ENCODE measurements at places on chromosomes 4 and X.

DNA sequence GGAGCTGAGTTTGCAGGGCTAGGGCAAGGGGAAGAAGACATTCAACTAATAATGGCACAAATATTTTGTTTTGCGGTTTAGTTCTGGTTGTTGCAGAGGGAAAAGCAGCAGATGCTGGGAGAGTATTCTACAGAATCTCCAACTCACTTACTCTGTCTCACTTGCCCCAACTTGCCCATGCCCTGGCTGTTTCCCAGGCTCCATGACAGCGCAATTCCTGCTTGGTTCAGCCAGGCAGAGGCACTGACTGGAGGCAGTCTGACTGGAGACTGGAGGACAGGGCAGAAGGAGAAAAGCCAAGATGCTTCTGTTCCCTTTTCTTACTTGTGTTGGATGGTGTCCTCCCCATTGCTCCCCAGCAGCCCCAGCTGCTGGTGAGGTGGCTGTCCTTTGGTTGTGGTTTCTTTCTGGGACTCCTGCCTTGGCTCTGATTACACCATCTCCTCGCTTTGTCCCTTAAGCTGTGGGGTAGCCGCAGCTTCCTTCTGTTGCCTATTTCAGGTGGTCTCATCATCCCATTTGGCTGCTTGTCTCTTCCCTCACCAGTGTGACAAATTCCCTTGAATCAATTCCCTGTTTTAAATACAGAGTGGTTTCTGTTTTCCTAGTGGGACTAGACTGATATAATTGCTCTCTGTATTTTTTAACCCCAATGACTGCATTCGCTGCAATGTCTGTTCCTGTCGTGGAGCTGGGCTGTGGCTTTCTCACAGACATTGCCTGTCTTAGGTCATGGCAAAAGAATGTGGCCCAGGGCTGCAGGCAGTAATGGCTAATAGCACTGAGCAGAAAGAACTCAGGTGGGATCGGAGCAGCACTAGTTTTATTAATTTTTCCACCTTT is 24.2 kb upstream of the RASL11B start:
- no peak for DNase-seq

DNA sequence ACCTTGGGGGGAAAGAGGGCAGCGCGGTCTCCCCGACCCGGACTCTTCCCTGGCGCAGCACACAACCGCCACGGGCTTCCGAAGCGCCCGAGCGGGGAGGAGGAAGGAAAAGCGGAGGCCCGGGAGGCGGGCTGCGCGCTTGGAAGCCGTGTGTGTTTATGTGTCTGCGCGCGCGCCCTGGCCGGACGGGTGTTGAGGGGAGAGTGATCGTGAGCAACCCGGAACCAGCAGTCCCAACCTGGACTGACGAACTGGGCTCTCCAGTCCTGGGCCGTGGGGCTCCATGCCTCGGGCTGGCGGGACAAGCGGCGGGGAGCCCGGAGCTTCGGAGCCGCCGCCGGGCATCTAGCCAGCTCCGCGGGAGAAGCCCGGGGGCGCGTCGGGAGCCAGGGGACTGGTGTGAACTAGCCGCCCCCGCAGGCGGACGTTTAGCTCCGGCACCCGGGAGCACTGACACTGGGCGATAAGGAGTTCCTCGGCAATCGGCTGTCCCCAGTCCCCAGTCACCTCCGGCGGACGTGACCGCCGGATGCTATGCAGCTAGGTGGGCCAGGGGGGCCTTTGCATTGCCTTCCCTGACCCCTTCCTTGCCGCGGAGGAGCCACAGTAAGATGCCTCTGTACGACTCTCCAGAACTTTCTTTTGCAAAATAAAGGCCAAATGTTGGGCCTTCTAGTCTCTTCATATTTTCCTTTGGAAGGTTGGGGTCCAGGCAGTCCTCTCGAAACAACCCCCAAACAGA is 74.8 kb upstream of the BCOR start:
- no peak for DNase-seq

- DNase-seq, result peak; percentile 49
Measured at GRCh38 chr4:118888666-118889311, at the start of gene SYNPO2. SYNPO2 (plus strand) TSS chr4:118888854; CDS start chr4:118889037, 183 bp downstream.

DNA sequence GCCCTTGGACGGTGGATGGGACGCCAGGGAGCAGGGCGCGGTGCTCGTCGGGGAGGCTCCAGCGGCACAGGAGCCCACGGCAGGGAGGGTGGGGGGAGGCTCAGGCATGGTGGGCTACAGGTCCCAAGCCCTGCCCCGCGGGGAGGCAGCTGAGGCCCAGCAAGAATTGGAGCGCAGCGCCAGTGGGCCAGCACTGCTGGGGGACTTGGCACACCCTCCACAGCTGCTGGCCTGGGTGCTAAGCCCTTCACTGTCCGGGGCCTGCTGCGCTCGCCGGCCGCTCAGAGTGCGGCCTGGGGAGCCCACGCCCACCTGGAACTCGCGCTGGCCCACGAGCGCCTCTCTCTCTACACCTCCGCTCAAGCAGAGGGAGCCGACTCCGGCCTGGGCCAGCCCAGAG is 8.6 kb downstream of the CD38 start:
- no peak for DNase-seq

- DNase-seq, result no peak
Measured at GRCh38 chrX:65707151-65707550, 39.7 kb downstream of the MSN start.

DNA sequence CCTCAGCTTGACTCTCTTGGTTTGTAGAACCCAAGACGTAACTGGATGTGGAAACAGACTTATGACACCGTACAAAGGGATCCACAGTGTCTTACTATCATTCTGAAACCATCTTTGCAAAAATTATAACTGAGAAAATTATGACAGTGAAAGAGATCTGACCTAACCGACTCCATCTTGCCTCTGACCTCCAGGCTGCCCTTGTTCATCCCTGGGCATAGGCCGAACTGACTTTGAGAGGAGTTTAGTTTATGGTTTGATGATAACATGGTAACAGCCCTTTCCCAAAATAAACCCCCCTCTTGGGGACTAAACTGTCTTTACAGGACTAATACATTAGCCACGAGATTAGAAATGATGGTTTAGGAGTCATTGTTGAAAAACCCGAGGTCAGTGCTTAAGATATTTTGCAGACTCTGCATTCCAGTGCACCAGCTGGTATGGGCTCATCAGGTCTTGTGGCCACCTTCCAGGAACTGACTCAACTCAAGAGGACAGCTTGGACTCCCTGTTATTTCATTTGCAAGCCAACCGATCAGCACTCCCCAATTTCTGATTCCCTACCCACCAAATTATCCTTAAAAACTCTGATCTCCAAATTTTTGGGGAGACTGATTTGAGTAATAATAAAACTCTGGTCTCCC is 49.6 kb downstream of the CASP3 start:
- DNase-seq, result no peak

DNA sequence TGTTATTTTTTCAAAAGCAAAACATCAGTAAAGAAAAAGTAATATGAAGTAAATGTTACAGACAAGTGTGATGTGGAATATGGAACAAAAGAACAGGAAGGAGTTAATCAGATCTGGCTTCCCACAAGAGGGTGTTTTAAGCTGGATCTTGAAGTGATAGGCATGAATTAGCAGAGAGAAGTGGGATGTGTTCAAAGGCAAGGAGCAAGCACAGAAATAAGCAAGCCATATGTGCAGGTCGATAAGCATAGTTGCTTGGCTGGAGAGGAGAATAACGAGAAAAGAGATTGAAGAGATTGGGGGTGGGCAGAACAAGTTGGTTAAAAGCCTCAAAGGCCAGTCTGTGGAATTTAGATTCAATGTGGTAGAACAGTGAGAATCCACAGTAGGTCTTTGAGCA is 60.9 kb upstream of the PRPS1 start:
- no peak for DNase-seq

DNA sequence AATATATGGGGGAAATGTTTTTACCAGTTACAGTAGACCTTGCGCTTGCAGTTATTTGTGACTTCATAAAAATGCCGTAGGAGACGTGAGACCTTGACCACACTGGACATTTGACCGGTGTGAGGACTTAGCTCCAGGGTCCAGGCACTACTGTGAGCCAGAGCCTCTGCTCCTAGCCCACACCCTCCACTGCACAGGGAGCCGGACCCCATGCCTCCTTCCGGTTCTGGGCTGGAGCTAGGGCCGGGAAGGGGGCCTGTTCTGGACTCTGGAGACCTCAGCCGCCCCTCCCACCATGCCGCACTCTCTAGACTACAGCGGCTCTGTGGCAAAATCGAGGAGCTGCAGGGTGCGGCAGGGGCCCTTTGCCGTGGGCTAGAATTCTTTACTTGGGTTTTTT is 5.3 kb downstream of the PCGF3 start:
- DNase-seq, result no peak

- DNase-seq, result peak; percentile 78
Measured at GRCh38 chrX:16712548-16713155, at the start of gene CTPS2. CTPS2 (minus strand) TSS chrX:16712669; CDS start chrX:16702902, 9,767 bp downstream.

- DNase-seq, result no peak
Measured at GRCh38 chr4:100525686-100526085, 7.9 kb upstream of the EMCN start.

- DNase-seq, result no peak
Measured at GRCh38 chr4:159137176-159137575, 34.3 kb downstream of the RAPGEF2 start.

GRCh38 chrX:298993-299392 is 17.8 kb downstream of the PLCXD1 start:
- no peak for DNase-seq

DNA sequence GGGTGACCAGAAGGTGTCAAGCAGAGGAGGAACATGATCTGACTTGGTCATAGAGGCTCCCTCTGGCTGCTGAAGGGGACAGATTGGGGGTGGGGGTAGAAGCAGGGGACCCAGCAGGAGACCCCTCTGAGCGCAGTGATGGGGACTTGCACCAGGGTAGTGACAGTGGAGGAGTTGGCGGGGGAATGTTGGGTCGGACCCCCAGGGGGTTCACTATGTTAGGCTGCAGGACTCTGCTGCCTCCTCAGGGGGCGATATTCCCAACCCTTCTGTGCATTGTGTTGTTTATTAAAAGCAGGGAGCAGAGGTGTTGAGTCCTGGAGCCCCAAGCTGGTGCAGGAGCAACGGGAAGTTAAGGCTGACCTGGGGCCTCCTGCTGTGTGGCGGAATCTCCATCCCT is 8.8 kb downstream of the WDR13 start:
- DNase-seq, result no peak

DNA sequence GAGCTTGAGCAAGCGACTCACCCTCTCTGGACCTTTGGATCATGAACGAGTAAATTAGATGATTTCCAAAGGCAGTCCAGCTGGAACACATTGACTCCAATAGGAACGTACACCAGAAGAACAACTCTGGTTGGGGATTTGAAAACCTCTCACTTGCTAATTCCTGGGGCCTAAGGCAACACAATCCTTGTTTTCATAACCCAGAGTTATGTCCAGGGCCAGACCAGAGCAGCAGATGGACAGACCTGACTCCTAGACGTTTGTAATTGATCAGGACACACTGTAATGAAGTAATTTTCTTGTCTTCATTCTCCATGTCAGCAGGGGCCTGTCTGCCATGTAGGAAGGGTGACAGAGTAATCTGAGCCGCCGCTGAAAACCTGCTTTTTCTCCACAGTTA is 283.9 kb downstream of the IDS start:
- DNase-seq, result no peak

- DNase-seq, result no peak
Measured at GRCh38 chr4:172692701-172693100, 475.9 kb upstream of the GALNT7 start.

GRCh38 chr4:41145571-41146078 is 68.7 kb downstream of the APBB2 start:
- no peak for DNase-seq

GRCh38 chr4:150572704-150573504 is 9.0 kb upstream of the MAB21L2 start:
- no peak for DNase-seq

GRCh38 chrX:46382595-46382994 is 162.6 kb downstream of the ZNF674 start:
- DNase-seq, result no peak

DNA sequence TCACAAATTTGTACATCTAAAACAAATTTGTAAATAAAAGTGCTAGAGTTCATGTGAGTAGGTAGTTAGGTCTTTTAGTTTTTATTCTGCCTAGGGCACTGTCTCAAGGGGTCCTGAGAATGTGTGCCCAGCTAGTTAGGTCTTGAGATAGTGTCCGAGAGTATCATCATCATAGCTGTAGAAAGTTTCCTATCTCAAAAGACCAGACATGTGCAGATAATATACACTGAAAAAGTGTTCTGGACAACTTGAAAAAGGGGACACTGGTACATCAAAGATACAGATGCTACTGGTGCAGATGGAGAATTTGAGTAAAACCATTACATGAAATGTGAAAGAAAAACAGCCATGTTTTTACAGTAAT is 1.8 kb upstream of the ZCCHC4 start:
- DNase-seq, result no peak

DNA sequence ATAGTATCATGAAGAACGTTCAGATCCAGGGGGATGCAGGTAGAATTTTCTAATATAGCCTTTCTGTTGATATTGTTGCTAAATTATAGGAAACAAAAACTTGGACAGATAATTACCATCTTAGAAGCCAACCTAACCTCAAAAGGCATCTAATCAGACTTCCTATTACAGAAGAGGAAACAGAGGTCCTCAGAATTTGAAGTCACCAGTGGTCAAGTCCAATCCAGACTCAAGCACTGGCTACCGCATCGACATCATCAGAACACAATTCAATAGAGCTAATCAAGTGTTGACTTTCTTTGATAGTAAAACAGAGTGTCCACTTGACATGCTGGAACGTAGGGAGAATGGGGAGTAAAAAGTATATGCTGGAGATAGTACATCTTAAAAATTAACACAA is 10.3 kb upstream of the ATP10D start:
- DNase-seq, result no peak

DNA sequence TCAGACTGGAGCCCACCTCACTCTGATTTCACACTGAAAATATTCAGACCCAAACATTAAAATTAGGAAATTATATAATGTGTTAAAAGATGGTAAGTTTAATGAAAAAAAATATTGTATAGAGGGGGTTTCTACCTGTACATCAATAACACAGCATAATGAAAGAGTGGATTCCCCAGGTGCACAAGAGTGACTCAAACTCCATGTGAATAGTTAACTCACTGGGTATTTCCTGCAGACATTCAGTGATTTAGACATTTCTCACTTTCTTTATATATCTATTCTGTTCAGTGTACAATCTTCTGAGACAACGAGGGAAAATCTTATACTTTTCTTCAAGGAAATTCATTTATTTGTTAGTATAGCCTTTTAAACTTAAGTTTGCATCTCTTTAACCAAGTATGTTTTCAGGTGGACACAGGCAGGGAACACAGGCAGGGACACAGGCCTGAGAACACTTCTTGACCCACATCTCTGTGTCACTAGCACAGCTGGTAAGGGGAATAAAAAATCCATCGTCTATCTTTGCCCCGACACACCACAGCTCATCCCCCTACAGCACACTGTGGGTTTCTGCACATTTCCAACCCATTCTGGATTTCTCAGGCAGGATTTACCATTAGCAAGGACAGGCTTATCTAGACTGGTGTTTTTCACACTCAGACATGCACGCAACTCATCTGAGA is 525.5 kb upstream of the BOD1L1 start:
- peak; percentile 3 for DNase-seq

DNA sequence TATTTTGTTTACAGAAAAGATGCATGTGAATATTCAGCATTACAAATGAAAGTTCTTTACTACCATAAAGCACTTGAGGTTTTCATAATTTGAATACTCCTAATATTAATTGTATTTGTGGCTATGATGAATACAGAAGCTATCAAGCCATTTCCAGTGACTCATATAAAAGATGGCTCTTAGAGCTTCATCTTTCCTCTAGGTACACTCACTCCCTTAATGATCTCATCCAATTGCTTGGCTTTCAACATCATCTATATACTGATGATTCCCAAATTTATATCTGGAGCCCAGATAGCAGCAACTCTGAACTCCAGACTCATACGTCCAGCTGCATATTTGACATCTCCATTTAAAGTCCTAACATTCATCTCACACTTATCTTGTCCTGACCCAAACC is 183.4 kb upstream of the FAM241A start:
- DNase-seq, result no peak

GRCh38 chr4:10534820-10535219 is 77.6 kb upstream of the ZNF518B start:
- DNase-seq, result peak; percentile 38

All from GM13976 (cell line).